ENCODE measurements at places on chromosomes 11 and 22.

GRCh38 chr11:105673089-105673488 lies 63.2 kb downstream of the GRIA4 start:
- no peak for DNase-seq

GRCh38 chr22:35516723-35517122 lies 23.9 kb upstream of the RASD2 start:
- DNase-seq, result no peak

DNA sequence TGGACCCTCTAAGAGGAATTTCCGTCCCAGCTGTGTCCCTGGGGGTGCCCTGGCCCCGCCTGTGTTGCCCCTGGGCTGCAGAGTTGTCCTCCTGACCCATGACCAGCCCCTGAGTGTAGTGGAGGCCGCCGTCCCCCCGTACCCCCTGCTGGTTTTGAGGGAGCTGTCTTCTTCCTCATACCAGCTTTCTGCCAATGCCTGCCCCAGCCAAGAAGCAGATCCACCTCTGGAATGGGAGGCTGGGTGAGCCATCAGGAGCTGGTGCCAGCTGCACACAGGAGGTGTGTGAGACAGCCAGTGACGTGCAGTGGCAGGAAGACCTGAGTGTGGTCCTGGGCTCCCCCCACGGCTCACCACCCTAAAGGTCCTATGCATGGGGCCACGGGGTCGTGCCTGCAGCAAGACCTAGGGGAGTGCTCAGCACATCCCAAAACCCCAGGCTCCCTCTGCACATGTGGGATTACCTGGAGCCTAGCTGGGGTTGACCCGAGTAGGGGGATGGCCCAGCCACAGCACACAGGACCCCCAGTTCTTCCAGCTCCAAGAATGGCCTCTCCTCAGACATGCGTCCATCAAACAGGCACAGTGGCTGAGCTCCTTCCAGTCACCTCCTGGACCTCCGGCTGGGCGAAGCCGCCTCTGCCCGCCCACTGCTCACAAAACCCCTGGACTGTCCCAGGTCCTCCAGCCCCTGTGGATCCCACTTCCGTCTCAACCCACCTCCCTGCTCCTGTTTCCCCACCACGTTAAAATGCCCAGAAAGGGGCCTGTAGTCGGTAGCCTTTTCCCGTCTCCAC lies 647.6 kb downstream of the BRD1 start:
- DNase-seq, result no peak

- DNase-seq, result no peak
Observed at GRCh38 chr11:59898650-59899049, 20.1 kb downstream of the OOSP3 start.

GRCh38 chr11:106262852-106263251 lies 185.4 kb downstream of the AASDHPPT start:
- DNase-seq, result no peak

- no peak for DNase-seq
Observed at GRCh38 chr22:30822216-30823014, 127.7 kb downstream of the OSBP2 start.

GRCh38 chr11:104549019-104549418 lies 349.2 kb downstream of the CASP12 start:
- no peak for DNase-seq

- DNase-seq, result no peak
Observed at GRCh38 chr11:17073370-17074027, 4.0 kb downstream of the RPS13 start.

DNA sequence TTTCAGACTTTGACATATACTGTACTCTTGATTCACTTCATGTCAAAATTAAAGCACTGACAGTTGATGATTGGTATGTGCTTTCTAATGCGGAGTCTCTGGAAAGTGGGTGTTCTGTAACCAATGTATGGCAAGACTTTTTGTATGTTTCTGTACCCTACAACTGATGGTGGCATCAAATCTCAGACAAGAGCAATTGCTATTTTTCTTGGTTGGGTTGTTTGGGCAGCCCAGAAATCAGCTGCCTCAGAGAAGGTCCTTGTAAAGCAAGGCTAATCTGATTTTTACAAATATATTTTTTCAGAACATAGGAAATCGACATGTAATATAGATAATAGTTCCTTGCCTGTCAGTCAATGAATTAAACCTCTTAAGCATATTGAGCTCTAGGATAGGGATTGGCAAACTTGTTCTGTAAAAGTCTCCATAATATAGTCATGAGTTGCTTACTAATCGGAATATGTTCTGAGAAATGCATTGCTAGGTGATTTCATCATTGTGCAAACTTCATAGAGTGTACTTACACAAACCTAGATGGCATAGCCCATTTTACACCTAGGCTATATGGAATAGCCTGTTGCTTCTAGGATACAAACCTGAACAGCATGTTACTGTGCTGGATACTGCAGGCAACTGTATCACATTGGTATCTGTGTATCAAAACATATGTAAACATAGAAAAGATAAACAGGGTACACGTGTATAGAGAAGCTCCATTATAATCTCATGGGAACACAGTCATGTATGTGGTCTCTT lies 10.2 kb upstream of the OOSP4A start:
- no peak for DNase-seq

GRCh38 chr11:48099916-48100446 lies 116.6 kb upstream of the OR4B1 start:
- DNase-seq, result no peak

DNA sequence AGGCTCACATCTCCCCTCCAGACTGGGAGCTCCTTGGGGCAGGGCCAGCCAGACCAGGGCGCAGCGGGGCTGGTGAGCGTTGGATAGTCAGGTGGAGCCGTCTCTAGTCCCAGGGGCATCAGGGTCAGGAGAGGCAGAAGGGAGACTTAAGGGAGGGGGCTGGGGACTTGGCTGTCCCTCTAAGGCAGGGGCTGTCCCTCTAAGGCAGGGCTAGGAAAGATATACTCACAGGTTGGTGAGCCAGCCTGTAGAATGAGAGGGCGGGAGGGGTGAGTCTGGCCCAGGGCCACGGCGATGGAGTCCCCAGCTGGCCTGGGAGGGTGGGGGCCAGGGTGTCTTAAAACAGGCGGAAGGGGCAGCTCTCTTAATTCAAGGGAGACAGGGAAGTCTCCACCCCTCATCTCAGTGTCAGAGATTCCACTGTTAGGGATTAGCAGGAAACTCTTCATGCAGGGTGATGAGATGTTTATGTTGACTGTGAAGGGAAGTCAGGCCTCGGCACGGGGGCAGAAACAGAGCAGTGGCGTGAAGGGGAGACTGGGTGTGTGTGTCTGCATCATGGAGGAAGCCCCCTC lies 11.3 kb downstream of the P2RY2 start:
- DNase-seq, result no peak

- no peak for DNase-seq
Observed at GRCh38 chr11:8291421-8292350, 28.0 kb upstream of the LMO1 start.

GRCh38 chr11:131745405-131745804 lies 375.0 kb downstream of the NTM start:
- no peak for DNase-seq

- no peak for DNase-seq
Observed at GRCh38 chr22:20777420-20778177, 3.7 kb downstream of the SERPIND1 start.

- DNase-seq, result no peak
Observed at GRCh38 chr11:19079643-19080440, 19.3 kb upstream of the MRGPRX2 start.

- no peak for DNase-seq
Observed at GRCh38 chr22:35681454-35682052, 33.3 kb downstream of the APOL6 start.

- no peak for DNase-seq
Observed at GRCh38 chr22:31604746-31605705, 57.0 kb downstream of the PISD start.

GRCh38 chr11:44049832-44050231 lies 2.1 kb downstream of the ACCSL start:
- DNase-seq, result no peak

- DNase-seq, result no peak
Observed at GRCh38 chr11:130426837-130427341, 1.5 kb downstream of the ADAMTS8 start.

DNA sequence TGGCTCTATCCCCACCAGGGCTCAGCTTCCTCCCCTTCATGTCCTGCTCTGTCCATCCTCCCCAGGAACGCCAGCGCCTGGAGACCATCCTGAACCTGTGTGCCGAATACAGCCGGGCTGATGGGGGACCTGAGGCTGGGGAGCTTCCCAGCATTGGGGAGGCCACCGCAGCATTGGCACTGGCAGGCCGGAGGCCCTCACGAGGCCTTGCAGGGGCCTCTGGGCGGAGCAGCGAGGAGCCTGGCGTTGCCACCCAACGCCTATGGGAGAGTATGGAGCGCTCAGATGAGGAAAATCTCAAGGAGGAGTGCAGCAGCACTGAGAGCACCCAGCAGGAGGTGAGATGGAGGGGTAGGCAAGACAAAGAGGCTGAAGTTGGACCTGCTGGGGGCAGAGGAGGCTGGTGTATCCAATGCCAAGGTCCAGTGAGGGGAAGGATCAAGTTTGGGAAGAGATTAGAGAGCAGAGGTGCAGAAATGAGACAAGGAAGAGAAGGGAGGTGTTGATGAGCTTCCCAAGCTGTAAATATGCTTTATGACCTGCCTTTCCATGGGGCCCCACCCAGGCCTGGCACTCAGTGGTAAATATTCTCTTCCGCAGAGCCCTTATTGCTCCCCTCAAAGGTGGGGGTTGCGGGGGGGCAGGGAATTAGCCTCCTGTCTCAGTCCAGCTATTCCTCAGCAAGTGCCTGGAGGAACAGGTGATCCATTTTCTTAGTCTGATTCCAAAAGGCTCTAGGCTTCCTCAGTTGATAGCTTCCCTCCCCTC lies 23.9 kb downstream of the PHLDB1 start:
- DNase-seq, result no peak

DNA sequence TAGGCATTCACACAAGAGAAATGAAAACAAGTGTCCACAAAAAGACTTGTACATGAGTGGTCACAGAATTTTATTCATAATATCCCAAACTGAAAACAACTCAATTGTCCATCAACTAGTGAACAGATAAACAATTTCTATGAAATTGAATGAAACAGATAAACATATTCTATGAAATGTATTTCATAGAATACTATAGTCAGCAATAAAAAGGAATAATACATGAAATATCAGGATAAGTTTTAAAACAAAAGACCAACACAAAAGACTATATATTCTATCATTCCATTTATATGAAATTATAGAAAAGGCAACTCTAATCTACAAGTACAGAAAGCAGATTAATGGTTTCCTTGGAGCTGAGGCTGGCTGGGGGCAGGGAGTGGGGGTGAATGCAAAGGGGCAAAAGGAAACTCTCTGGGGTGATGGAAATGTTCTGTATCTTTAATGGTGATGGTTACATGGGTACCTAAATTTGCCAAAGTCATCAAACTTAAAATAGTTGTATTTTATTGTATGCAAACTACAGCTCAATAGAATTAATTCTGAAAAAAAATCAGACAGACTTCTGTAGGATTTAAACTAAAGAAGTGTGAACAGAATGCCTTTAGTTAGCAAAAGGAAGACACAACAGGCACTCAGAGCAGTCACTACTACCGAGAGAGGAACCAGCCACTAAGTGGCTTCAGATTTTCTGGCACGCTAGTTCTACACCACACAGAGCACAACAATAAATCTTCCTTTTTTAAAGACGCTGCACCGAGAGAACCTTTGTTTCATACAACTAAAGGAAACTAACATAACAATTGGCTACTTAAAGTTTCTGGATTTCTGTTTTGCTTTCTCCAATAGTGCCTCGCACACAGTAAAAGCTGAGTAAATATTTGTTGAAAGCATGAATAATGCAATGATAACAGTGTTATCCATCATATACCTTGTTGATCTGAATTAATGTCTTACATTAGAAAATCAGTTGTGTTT lies 15.4 kb downstream of the CCDC34 start:
- DNase-seq, result no peak

GRCh38 chr22:36221799-36222751 lies 17.3 kb downstream of the APOL2 start:
- DNase-seq, result no peak

- no peak for DNase-seq
Observed at GRCh38 chr11:132263241-132263640, 892.8 kb downstream of the NTM start.

- no peak for DNase-seq
Observed at GRCh38 chr11:18485913-18486528, 30.4 kb downstream of the LDHAL6A start.

- DNase-seq, result no peak
Observed at GRCh38 chr11:24738972-24739371, 242.1 kb downstream of the LUZP2 start.

DNA sequence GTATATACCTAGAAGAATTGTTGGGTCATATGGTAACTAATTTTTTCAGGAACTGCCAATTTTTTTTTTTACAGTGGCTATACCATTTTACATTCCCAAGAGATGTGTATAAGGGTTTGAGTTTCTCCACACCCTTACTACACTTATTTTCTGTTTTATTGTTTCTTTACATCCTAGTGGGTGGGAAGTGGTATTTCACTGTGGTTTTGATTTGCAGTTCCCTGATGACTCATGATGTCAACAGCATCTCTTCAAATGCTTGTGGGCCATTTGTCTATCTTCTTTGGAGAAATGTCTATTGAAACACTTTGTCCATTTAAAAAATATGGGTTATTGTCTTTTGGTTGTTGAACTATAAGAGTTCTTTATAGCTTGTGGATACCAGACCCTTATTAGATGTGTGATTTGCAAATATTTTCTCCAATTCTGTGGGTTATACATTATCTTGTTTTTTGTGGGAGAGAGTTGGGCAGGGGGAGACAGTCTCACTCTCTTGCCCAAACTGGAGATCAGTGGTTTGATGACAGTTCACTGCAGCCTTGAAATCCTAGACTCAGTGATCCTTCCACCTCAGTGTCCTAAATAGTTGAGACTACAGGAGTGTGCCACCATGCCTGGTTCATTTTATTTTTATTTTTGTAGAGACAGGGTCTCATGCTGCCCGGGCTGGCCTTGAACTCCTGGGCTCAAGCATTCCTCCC lies 30.3 kb upstream of the PISD start:
- DNase-seq, result no peak

DNA sequence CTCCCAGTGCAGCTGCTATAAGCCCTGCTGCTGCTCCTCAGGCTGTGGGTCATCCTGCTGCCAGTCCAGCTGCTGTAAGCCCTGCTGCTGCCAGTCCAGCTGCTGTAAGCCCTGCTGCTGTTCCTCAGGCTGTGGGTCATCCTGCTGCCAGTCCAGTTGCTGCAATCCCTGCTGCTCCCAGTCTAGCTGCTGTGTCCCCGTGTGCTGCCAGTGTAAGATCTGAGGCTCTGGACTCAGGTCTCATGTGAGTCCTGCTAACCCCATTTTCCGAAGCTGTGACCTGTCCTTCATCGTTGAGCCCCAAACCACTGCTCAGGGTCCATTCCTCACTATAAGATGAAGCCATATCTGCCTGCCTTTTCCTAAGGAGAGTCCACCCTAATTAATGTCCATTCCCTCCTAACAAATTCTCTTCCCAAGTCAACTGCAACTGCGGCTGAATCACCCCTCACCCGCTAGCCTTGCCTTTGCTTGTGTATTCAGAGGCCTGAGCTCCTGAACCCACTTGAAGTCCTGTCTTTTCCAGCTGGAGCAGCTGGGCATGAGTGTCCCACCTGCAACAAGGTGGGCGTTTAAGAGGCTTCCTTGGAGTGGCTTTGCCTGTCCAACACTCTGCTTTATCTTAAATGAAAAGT lies 626 bp downstream of the KRTAP5-7 start:
- DNase-seq, result no peak
